ENCODE measurements at places on chromosomes 3 and 15. TPM values are rescaled to one million over a fixed set of nuclear protein-coding genes. Genes with fewer than 3 reads are reported as not detected.

DNA sequence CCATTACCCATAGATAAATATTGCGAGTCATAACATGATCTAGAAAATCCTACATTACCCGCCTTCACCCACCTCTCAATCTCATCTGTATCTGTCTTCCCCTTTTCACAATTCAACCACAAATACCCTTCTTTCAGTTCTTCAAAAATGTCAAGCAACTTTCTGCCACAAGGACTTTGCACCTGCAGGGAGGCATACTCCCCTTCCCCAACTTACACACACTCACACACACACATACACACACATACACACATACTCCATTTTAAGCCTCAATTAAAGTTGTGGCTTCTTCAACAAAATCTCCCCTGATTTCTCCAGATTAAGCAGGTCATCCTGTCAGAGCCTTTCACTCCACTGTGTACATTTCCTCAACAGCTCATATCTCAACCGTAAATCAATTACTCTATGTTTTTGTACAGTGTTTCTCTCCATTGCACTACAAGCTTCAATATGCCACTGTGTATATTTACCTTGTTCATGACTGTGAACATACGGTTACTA lies 33.1 kb upstream of the CCDC50 start:
- DNase-seq = no peak

DNA sequence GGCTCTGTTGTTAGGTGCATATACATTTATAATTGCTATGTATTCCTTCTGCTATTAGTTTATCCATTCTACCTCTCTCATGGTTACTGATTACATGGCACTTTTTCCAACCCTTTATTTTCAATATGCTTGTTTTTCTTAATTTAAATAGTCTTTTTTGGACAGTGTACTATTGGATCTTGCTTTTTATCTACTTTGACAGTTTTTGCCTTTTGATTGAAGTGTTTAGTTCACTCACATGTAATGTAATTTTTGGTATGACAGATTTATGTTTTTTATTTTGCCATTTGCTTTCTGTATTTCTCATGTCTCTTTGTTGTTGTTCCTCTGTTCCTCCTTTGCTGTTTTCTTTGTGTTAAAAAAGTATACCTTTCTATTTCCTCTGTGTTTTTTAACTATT lies 44.5 kb downstream of the TRPC1 start:
- DNase-seq = no peak

GRCh38 chr3:133038089-133038730 lies at the start of gene TMEM108:
TMEM108 (plus strand) TSS chr3:133038391.
- peak; percentile 52 for DNase-seq

CNTN3 gene
- 3.5 TPM for total RNA-seq

ADCY5 gene
- total RNA-seq = 14.0 TPM

- DNase-seq = no peak
Measured at GRCh38 chr3:172218350-172219323, 179.3 kb downstream of the FNDC3B start.

DNA sequence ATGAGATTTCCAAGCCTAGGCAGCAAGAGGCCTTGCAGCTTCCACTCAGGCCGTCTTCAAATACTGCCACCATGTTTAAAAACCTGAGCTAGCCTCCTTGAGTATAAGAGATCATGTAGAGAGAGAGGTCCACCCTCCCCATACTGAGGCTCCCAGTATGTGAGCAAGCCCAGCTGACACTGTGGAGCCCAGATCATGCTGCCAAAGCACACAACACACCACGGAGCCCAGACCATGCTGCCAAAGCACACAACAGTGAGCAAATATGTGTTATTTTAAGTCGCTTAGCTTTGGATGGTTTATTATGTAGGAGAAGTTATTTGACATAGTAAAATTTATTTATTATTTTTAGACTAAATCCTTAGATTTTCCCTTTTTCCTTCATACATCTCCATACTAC lies 333.7 kb downstream of the CTNNB1 start:
- DNase-seq = no peak

DNA sequence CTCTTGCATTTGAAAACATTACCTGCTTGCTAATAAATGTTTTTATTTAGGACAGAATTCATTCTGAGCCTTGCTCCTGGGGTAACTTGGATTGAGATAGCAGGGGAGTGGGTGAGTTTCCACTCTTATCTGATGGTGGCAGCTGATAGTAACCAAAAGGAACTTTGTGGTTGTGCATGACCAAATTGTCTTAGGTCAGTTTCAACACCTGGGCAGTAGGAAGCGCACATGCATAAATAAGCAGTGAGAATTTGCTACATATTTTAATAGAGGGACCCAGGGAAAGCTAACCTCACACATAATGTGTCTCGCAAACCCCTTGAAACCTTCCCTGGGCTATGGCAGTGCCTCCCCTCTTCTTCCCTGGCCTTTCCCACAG lies 65.4 kb upstream of the XCR1 start:
- DNase-seq = no peak

KBTBD8 gene
- total RNA-seq = 1.1 TPM

DNA sequence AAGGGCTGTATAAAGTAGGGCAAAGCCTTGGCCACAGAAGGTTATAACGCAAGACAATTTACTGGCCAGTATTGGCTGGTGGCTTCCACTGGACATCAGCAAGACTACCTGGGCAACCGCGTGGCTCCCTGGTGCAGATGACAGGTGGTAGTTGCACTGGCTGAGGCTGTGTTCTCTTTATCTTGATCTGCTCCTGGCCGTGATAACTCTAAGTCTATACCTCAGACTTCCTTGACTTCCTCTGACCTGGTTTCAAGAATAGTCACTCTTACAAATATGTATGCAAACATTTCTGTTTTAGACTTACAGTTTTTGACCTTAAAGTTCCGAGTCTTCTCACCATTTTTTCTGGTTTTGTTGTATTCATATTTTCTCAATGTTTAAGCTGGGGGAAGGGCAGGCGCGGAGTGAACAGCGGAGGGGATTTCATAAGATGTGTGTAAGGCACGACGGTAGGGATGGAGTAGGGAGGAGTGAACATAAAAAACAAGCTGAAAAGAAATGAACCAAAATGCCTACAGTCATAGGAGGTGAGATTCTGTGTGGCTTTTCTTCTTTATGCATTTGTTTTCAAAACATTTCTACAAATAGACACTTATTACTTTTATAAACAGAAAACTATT lies 15.2 kb upstream of the TMEM212 start:
- DNase-seq = no peak

SCAMP5 gene
- 4.6 TPM for total RNA-seq

- no peak for DNase-seq
Measured at GRCh38 chr15:45604326-45604725, 17.1 kb downstream of the BLOC1S6 start.

- no peak for DNase-seq
Measured at GRCh38 chr3:87161417-87161816, 65.7 kb upstream of the CHMP2B start.

ADAMTS9 gene
- total RNA-seq = 136 TPM

DNA sequence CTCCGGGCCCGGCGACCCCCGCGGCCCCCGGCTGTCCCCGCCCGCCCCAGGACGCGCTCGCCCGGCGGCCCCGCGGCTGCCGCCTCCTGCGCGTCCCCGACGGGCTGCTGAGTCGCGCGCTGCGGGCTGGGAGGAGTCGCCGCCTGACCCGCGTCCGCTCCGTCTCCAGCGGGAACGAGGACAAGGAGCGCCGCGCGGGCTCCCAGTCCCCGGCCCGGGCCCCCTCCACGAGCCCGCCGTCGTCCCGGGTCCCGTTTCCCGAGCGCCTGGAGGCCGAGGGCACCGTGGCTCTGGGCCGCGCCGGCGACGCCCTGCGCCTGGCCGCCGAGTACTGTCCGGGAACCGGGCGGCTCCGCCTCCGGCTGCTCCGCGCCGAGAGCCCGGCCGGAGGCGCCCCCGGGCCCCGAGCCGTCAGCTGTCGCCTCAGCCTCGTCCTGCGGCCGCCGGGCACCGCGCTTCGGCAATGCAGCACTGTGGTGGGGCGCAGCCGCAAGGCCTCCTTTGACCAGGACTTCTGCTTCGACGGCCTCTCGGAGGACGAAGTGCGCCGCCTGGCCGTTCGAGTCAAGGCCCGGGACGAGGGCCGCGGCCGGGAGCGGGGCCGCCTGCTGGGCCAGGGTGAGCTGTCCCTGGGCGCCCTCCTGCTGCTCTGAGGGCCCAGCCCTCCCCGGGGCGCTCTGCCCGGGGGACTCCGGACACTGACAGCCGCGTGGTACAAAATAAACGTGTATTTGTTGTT lies 1.5 kb downstream of the C2CD4A start:
- DNase-seq = no peak

- DNase-seq = no peak
Measured at GRCh38 chr3:142355692-142356091, 92.1 kb downstream of the XRN1 start.

GUCA1C gene
- total RNA-seq = not detected

GRCh38 chr15:51313644-51314280 lies 24.6 kb downstream of the CYP19A1 start:
- DNase-seq = no peak

- DNase-seq = no peak
Measured at GRCh38 chr3:43894176-43895049, 203.7 kb downstream of the ABHD5 start.

- DNase-seq = no peak
Measured at GRCh38 chr3:169945313-169945712, 21.3 kb upstream of the SEC62 start.

GRCh38 chr3:39381432-39381831 lies 1.7 kb upstream of the SLC25A38 start:
- DNase-seq = no peak

DNA sequence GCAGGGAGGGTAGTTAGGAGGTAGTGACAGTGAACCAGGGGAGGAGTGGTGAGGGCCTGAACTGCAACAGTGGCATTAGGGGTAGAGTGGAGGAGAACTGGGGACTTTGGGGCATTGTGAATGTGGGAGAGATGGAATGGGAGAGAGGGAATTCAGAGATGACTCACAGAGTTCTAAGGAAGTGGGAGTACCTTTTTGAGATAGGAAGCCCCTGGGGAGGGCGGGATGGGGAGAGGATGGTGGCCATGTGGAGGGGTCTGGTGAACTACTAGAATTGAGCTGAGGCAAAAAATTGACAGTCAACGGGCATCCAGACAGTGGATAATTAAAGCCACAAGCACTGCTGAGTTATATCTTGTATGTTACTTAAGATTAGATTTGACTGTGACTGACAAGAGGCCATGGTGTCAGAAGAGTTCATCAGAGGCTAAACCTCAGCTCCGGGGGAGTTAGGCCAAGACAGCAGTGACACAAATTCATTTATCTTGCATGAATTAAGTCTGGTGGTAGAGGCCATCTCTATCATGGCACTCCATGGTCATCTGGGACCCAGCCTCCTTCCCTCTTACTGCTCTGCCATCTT lies 34.0 kb downstream of the PLEKHO2 start:
- no peak for DNase-seq

GRCh38 chr3:49611719-49612118 lies 57.4 kb downstream of the BSN start:
- DNase-seq = no peak

- DNase-seq = no peak
Measured at GRCh38 chr15:68431792-68432401, at the start of gene ITGA11. ITGA11 (minus strand) TSS chr15:68432163; CDS start chr15:68432066, 97 bp downstream.

GRCh38 chr3:142915636-142916035 lies 26.8 kb upstream of the PCOLCE2 start:
- DNase-seq = no peak

DNA sequence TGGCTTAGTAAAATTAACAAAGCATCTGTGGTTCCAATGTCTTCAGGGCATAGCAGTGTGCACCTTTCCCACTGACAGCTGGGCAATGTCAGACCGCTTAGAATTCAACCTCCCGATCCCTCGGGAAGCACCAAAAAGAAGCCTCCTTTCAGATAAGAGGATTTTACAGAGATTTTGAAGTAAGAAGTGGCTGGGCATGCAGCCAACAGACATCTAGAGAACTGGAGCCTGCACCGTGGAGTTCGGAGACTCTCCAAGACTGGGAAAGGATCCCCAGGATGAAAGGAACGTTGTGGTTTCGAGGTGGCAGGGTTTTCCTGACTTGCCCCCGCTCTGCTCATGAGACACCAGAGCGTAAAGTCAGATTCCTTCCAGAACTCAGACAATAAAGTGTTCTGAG lies 5.3 kb downstream of the FAM174B start:
- DNase-seq = no peak

IRAK2 gene
- 6.1 TPM for total RNA-seq

DNA sequence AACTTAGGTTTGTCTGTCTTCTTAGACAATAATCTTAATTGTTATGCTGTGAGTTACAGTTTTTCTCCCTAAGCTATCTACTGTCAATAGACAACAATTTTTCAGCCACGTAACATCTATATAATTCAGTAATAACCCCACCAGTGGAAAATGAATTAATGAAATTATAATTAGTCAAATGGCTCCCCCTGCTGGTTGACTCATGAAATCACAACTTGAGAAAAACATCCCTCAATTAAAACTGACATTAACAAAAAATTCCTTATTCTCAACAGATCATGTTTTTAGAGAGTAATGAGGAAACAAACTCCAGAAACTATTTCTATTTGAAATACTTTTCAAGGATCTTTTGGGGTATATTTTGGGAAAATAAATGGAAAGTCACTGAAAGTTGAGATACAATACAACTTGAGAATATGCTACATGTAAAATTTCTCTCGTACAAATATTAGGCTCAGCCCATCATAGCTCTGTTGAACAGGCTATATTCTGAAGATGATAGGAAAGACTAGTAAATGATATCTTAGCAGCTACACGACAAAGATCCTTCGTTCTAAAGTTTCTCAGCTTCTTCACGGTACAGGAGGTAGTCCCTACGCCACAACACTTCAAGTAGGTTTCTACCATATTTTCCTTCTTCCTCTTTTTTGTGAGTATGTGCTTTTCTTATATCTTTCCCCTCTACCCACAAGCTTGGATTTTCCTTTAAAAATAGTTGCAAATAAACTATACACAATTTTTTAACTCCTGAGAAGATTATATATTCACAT lies 20.7 kb downstream of the PPP1R2 start:
- DNase-seq = no peak

LOXL1 gene
- 6.2 TPM for total RNA-seq

RTP4 gene
- total RNA-seq = 7.4 TPM

DNA sequence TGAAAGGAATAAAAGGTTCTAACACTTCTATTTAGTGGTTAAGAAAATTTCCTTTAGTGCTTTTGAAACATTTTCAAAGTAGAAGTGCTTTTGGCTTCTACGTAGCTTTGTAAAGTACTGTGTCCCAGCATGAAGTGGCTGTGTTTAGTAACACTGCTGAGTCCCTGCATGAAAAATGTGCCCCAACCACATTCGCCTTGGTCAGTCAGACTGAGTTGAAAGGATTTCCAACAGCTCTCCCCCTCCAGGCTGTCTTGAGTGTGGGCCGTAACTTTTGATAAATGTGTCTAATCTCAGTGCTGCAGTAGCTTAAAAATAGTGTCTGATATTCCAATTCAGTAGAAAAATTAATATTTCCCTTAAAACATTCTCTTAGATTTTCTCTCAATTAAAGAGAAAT lies 115.0 kb downstream of the NR1D2 start:
- DNase-seq = no peak

ATR gene
- 35.8 TPM for total RNA-seq

- DNase-seq = peak; percentile 30
Measured at GRCh38 chr15:96053031-96053780, 277.3 kb upstream of the NR2F2 start.

- DNase-seq = no peak
Measured at GRCh38 chr3:31356941-31357340, 175.8 kb upstream of the STT3B start.

DNA sequence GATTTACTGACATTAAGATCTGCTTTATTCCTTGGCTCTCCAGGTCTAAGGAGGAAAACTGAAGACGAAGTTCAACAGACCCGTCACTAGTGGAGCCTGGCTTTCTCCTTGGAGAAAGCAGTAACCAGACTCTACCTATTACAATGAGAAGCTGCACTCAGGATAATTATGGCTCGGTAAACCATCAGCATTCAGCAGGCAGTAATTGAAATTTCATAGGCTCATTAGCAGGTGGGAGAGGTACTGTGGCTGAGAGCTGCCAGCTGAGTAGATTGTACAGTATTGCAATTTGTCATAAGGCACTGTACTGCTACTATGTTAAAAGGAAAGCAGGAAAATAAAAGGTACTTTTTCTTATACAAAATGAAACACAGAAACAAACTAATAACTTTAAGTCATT lies 51.2 kb downstream of the CHAC1 start:
- DNase-seq = no peak

Measured in omental fat pad (tissue), 4 donors.